ENCODE measurements at places on chromosomes 3 and 15.

DNA sequence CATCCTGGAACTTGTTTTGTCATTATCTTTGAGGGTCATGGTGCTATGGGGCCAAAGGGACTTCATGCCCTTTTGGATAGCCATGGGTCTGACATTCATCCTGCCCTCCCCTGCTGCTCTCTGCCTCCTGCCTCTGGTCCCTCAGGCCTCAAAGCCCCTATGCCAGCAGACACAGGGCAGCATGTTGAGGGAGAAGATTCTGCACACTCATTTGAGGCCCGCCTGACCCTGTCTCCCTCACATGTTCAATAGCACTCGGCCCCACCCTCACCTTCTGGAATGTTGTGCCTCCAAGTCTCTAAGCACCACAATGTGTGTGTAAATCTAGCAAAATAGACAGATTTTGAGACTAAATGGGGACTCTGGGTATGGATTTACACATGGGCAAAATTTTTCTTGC lies 178.7 kb upstream of the ANKRD28 start:
- no peak for DNase-seq

GRCh38 chr3:71090207-71090606 lies 493.3 kb downstream of the FOXP1 start:
- DNase-seq: no peak

DNA sequence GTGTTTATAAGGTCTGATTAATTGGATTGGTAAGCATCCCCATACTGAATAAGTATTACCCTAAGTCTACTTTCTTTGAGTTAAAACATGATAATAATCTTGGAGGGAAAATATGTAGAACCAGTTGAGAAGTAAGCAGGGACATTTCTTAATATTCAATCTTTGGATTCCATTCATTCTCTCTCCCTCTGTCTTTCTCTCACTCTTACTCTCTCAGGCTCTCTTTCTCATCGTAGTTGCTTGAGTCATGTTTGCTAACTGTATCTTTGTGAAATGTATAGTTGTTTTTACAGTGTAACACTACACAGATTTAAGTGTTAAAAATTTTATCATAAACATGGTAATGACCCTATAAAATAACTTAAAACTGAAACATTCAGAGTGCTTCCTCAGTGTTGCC lies 163.8 kb downstream of the RSRC1 start:
- no peak for DNase-seq

DNA sequence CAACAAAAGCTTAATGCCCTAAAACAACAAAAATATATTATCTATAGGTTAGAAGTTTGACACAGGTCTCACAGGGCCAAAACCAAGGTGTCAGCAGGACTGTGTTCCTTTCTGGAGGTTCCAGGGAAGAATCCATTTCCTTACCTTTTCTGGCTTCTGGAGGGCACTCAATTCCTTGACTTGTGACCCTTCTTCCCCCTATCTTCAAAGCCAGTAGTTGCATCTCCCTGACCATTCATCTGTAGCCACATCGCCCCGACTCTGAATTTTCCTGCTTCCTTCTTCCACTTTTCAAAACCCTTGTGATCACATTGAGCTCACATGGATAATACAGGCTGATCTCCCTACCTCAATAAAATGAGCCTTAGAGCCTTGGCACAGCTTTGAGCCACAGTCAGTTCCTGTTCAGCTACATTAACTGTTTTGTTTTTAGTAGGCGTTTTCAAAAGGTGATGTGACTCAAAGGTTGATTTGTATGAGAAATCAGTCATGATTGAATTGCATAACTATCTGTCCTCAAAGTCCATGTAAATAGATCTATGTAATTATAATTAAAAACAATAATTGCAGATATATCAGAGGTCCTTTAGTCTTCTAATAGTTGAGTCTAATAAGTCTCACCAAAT lies 12.4 kb downstream of the PFN2 start:
- DNase-seq: no peak

DNA sequence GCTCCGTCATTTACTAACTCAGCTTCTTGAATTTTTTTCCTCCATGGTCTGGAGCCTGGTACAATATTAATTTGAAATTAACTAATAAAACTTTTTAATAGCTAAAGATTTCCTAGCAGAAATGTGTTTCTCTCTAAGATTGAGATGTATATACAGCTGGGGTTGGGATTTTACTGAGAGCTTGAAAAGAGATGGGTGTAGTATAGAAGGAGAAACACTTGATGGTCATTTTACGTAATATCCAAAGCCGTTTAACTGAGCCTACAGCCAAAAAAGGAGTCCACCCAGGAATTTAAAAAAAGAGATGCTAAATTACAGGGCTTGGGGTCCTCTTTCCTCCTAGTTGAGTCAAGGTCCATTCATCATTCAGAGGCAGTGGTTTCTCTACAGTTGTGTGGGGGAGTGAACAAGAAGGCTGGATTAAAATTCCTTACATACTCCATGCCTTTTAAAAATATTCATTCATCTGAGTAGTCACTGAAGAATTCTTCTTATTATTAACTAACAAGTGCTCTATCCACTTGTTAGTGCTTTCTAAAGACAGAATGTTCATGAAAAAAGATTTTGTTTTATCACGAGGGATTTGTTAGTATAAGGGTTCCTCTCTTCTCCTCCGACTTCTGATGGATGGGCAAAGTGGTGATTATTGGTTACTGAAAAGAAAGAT lies 255.3 kb upstream of the IL12A start:
- no peak for DNase-seq

DNA sequence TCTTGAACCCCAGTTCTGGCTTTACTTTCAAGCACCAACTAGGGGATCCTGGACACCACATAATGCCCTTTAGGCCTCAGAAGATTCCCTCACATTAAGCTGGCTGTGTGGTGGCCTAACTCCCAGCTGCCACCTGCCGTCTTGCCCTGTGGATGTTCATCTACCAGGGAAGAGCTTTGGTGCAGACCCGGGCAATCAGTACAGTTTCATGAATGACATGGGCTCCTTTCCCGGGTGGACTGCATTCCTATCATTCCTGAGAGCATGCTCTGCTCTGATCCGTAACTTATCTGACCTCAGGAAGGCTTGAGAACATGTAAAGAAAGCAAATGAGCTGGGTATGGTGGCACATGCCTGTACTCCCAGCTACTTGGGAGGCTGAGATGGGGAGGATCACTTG lies 50.0 kb upstream of the GSK3B start:
- DNase-seq: no peak
